ENCODE measurements at places on chromosomes 7 and 10.

DNA sequence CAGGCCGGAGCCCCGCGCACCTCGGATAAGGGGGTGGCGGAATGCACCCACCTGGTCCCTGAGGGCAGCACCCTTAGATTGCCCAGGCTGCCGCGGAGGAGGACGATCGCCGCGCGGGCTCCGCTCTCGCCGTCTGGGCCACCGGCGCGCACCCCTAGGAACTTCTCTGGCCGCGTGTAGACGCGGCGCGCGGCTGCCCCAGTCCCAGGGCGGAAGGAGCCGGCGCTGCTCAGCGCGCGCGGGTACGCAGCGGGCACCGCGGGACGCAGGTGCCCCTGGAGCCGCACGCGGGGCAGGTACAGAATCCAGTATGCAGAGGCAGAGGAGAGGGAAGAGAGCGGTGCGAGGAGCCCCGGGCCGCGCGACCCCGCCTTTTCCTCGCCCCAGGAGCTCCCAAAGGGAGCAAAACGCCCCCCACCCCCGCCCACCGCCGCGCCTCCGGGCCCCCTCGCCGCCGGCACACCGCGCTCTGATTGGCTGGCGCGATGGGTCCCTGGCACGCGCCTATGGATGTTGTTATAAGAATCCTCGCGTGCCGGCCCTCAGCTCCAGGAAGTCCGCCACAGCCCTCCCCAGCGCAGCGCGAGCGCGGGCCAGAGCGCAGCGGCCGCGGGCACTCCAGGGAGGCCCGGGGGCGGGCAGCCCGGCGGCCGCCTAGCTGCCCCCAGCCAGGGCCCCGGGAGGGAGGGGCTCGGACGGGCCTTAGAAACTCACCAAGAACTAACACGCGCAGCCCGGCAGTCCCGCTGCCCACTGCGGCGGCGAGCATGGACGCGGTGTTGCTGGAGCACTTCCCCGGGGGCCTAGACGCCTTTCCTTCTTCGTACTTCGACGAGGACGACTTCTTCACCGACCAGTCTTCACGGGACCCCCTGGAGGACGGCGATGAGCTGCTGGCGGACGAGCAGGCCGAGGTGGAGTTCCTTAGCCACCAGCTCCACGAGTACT is at the start of gene PTF1A:
TSS of gene PTF1A (plus strand) at position 549 of the 948 bp plus-strand sequence. CDS start at position 768, 219 bp downstream.
- no peak for DNase-seq

DNA sequence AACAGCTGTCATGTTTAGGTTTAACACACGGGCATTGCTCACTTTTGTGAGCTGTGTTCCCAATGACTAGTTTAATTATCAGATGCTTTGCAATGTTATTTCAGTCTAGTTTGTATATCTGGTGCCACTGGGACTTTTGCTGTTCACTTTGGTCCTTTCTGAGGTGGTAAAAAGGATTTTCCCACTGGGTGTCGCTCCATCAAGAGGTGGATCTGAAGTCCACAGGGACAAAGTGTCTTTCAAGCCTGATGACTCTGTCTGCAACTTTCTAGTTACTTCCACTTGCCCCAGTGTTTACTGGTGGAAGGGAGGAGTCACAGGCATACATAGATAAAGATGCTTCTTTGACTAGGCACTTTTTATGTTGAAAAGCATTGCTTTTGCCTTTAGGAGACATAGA is 242.2 kb downstream of the HGF start:
- no peak for DNase-seq

- DNase-seq, result no peak
Measured at GRCh38 chr10:38103756-38104155, 9.6 kb downstream of the ZNF37A start.

DNA sequence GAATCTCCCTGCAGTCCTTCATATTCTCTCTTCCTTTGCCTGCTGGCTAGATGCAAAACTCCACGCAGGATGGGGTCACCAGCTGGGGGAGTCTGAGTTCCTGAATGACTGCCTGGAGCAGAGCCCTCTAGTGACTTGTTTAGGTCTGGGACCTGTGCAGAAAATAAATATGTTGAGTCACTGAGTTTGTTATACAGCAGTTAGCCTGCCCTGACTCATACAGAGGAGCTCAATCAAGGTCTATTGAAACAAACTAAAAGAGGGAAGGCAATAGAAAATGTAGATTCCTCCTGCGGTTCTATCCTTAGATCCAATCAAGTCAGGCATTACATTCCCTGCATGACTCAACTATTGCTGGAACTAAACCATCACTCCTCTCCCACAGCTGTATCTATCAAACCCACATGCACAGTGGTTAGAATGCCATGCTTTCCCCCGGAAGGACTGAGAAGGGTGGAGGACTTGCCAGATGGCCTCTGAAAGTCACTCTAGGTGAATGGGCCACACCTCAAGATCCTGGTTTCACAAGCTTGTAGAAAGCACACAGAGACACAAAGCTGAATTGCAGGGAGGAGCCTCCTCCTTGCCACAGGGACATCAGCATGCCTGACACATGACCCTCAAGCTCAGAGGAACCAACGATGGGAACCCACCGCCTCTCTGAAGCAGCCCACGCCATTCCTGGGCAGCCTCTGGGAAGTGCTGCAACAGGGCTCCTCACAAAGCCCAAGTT is 73.9 kb downstream of the SH3PXD2A start:
- no peak for DNase-seq

DNA sequence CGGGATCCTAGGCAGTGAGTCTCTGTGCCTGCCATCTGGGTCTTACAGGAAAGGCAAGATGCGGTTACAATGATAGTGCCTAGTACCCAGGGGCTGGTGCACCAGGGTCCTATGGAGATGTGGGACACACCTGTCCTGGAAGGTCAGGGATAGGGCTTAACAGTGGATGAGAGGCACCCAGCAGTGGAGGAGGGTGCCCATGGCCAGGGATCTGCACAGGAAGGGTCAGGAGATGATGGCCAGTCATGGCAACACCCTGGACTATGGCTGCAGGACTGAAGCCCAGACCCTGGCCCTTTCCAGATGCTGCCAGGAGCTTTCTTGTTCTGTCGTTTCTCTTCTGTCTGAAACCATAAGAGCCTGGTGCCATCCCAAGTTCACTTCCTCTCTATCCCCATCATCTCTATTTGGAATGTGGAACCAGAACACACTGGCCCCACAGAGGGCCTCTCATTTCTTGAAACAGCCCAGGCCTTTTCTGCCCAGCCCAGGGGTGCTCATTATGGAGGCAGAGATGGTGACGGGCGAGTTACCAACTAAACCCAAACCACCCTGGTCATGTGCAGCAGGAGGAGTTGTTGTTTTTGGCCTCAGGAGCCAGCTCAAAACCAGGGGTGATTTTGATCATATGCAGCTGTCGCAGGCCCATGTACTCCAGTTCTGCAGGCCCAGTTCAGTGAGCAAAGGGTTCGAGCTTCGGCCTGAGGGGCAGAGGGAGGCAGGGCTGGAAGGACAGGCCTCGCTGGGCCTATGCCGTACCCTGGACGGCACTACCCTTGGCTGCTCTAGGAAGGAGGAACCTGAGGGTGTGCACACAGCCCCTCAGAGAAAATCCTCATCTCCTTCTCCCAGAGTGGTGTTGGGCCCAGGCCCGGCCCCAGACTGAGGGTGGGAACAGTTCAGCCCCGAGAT is 52.6 kb upstream of the GDF10 start:
- DNase-seq, result no peak

DNA sequence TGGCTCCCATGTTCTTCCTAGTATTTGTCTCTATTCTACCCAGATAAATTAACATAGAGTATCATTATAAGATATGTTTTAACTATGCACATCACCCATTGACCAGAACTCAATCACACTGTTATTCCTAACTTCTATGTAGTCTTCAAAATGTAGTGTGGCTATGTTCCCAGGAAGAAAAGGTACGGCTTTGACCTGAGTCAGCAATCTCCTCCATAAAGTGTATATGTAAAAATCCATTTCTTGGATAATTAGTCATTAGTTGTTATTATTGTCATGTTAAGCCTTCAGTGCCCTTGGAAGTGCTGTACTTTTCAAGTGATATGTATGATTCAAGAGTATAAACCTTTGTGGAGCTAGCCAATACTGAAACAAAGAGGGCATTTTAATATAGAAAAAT is 444.0 kb upstream of the ZWINT start:
- DNase-seq, result no peak

GRCh38 chr7:6556196-6556595 is 4.9 kb upstream of the GRID2IP start:
- no peak for DNase-seq

DNA sequence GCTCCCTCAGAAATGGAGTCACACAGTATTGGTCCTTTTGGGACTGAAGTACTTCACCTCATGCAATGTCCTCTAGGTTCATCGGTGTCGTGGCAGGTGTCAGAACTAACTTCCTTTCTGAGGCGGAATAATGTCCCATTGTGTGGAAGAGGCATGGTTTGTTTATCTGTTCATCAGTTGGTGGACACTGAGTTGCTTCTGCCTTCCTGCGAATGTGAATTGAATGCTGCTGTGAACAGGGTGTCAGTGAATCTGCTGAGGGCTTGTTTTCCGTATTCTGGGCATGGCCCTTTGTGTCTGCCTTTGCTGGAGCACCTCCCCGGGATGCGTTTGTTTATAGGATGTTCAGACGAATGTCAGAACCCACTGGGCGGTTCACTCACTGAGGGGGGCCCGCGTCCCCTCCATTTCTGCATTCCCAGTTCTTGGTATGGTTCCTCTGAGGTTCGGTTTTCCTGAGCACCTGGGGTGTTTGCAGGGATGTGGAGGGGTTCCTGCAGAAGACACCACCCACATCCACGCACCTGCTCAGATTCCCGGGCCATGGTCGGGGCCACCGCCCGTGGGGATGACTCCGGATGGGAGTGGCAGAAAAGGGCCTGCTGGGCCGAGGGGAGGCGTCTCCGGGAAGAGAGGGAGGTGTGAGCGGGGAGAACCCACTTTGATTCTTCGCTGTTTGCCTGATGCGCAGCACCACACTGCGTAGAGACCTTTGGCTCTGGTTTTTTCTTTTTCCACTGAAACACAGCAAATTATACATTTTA is 33.1 kb downstream of the CHST12 start:
- no peak for DNase-seq

DNA sequence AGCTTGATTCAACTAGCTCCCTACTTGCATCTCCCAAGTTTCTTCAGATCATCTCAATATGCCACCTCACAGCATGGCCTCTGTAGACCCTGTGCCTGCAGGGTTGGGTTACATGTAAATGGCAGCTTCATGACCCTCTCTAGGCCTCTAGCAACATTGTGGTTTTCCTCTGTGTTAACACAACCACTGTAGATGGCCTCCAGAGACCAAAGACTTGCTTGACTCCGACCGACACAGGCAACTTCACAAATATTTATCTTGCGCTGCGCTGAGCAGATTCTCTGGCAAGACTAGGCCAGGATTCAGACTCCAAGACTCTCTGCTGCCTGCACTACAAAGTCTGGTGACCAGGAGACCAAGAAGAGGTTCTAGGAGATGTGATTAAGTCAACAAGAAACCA is 75.9 kb downstream of the CNOT4 start:
- no peak for DNase-seq

DNA sequence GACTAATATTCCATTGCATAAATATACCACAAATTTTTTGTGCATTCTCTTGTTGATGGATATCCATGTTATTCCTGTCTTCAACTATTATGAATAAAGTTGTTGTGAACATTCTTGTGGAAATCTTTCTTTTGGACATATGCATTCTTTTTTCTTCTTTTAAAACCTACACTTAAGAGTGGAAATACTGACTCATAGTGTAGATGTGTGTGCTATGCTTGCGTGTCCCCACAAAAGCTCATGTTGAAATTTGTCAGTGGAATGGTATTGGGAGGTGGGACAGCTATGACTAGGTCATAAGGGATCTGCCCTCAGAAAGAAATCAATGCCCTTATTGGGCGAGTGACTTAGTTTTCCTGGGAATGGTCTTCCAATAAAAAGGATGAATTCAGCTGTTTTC is 203.6 kb upstream of the PRSS58 start:
- DNase-seq, result no peak

- DNase-seq, result no peak
Measured at GRCh38 chr10:122310311-122311050, 39.4 kb downstream of the BTBD16 start.

- DNase-seq, result no peak
Measured at GRCh38 chr10:4280461-4281189, 495.6 kb upstream of the KLF6 start.

- DNase-seq, result no peak
Measured at GRCh38 chr10:74120911-74121310, 29.7 kb downstream of the AP3M1 start.

DNA sequence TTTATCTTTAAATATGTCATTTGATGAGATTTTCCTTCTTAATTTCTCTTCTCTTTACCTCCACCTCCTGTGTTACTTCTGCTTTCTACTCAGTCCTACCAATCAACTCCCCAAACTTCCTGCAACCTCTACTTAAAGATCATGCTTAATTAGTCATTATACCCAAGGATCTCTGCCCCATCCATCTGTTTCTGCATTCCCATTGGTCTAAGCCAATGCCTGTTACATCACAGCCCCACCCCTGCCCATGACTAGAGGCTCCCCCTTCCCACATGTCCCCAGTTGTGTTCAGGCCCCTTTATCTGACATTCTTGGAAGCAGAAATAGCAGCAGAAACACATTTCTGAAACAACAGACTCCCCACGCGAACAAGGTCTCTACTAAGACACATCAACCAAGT is 319.1 kb upstream of the NFE2L3 start:
- no peak for DNase-seq

DNA sequence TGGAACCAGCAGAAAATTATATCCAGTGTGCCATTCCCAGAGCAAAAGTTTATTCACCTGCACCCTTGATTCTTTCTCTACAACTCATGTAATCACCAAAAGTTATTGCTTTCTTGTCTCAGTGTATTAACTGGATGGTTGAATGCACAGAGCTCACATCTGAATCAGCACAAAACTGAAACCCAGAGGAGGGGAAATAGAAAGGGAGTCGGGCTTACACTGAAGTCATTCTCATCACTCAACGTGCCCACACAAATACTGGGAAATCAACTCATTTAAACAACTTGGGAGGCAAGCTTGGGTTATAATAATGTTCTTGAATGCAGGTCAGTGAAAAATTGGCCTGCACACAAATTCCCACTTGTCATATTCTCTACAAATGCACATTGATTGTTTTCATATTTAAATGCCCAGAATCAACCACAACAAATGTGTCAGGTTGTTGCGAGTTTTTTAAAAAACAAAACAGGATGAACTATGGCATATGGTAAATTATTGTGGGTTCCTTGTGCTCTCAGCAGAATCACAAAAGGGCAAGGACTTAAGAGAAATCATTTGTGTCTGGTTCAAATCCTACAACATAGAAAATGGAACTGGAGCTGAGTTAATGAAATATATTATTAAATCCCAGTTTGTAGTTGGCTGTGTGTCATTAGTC is 125.9 kb upstream of the NOBOX start:
- DNase-seq, result no peak

GRCh38 chr10:8051109-8051821 is 3.2 kb upstream of the GATA3 start:
- DNase-seq, result no peak

- DNase-seq, result no peak
Measured at GRCh38 chr7:19772841-19773760, at the start of gene TMEM196. TMEM196 (minus strand) TSS chr7:19773617; CDS start chr7:19772696, 921 bp downstream.

DNA sequence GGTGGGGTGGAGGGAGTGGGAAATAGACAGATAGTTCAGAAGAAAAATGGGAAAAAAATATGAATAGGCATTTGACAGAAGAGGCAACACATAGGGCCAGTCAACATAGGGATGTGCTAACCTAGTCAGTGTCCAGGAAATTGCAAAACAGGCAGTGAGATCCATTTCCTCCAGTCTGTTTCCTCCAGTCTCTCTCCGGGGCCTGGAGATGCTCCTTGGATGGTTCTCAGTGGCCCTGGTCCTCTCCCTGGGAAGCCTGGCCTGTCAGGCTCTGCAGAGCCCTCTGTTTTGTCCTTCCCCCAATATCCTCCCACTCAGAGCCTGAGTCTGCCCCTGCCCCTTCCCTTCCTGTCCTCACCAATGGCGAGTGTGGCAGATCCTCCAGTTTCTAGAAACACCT is 52.6 kb downstream of the SYPL1 start:
- DNase-seq, result no peak

Data from cortex of kidney (tissue), 1 donor.